NCI-H446 (cell line): ENCODE measurements at places on chromosomes 3 and 15.

DNA sequence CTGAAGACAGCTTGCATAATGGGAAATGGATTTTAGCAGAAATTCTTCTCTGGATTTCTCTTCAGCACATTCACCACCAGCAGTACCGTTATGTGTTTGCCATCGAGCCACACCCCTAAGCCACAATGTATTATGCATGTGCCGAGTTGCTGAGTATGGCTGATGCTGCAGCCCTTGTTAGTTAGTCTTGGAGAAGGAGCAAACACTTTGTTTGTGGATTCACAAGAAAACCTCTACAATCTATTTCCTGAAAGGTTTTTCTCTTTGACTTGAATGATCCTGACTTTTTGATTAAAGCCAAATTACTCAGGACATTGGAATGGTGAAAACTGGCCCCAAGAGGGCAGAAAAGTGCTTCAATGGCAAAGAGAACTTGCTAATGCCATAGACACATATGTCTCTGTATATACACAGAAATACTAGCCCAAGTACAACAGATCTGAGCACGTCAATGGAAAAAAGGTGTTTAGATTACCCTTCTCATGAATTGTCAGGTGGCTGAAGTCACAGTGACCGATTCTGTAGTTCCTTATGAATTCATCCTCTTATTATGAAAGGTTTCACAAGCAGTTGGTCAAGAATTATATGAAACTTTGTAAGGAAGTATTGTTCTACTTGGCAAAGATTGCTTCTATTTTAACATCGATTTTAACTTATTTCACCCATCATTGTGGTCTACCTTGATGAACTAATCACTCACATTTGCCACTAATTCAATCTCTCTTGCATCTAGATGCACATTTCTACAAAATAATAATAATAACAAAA is 103.0 kb downstream of the P3H2 start:
- DNase-seq, result no peak

- DNase-seq, result no peak
Measured at GRCh38 chr3:136604961-136605360, 147.2 kb downstream of the STAG1 start.

- DNase-seq, result no peak
Measured at GRCh38 chr3:4251412-4251811, 51.8 kb upstream of the SETMAR start.

GRCh38 chr15:85088300-85088699 is 106.6 kb downstream of the PDE8A start:
- no peak for DNase-seq

DNA sequence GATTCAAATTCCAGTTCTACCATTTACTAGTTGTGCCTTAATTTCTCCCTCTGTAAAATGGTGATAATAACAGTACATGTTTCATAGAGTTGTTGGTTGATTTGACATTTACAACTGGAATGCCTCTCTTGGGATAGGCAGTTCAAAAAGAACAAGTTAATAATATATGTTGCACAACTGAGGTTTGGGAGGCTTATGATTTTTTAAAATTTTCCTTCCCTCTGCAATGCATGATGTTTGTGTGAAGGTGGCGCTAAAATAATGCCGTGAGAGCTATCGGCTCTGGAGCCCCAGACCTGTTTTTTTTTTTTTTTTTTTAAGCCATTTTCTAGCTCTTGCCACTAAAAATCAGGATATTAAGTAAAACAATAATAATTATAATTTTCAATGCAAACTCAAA is 18.6 kb downstream of the DNAJB11 start:
- no peak for DNase-seq

- DNase-seq, result no peak
Measured at GRCh38 chr15:62498712-62499111, 333.6 kb upstream of the C2CD4B start.

- no peak for DNase-seq
Measured at GRCh38 chr3:102905811-102906210, 471.0 kb downstream of the ZPLD1 start.

DNA sequence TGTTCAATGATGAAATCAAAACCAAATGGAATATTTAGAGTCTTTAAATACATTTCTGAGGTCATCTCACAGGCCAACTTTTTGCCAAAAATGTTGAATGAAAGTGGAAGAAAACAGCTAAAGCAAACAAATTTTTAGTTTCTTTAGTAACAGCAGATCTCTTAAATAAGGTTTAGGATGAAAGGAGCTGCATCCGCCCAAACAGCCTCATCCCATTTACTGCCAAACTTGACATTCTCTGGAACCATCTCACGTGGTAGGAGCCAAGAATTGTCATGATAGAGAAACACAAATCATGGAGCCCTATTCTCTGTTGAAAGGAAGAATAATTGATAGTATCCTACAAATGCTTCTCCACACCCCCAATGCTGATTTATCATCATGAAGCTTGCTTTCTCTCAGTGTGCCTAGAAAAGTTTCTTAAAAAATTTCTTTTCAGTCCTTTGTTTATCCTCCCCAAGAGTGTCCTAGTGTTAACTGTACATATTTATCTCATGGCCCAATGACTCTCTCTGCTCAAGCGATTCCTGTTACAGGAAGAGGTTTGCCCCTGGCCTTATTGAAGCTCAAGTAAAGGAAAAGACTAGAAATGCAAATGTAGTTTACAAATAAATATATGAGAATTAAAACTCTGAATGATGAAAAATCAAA is 23.4 kb downstream of the SLC9A9 start:
- peak; percentile 59 for DNase-seq

DNA sequence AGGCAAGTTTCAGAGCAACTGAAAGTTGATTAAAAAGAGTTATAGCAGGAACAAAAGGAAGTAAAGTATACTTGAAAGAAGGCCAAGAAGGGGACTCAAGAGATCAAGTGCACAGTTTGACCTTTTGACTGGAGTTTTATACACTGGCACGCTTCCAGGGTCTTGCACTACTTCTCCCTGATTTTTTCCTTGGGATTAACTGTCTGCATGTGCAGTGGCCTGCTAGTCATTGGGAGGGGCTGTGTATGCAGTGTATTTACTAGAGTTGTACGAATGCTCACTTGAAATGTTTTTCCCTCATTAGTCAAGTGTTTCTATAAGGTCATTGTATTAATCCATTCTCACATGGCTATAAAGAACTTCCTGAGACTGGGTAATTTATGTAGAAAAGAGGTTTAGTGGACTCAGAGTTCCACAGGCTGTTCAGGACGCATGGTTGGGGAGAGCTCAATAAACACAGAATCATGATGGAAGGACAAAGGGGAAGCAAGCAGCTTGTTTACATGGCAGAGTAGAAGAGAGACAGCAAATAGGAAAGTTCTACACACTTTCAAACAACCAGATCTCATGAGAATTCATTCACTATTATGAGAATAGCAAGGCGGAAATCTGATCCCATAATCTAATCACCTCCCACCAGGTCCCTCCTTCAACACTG is 571.8 kb downstream of the ZPLD1 start:
- DNase-seq, result no peak

- no peak for DNase-seq
Measured at GRCh38 chr15:100981086-100981485, 61.9 kb downstream of the LRRK1 start.

DNA sequence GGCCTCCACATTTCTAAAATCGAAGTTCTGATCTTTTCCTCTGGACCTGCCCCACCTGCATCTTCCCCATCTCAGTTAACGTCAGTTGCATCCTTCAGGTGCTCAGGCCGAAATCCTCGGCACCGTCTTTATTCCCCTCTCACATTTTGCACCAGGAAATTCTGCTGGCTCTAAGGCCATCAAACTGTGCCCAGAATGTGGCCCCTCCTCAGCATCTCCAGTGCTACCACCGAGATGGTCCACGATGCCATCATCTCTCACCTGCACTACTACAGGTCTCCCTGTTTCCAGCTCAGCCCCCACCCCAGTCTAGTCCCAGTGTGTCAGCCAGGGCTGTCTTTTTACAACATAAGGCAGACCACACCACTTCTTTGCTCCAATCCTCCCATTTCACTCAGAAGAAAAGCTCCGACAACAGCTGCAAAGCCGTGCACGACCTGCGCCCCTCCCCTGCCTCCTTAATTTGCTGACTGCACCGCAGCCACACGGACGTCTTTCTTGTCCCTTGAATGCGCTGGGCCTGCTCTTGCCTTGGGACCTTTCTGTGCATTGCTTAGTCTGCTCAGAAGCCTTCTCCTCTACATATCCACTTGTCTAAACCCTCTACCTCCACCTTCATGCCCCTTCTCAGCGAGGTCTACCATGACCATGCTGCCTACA is 14.4 kb downstream of the MUC20 start:
- DNase-seq, result no peak

- DNase-seq, result no peak
Measured at GRCh38 chr3:167742338-167742737, 6.8 kb downstream of the SERPINI1 start.

GRCh38 chr3:133895208-133896001 is at the start of gene RAB6B:
TSS of gene RAB6B (minus strand) at chr3:133895882. CDS start at chr3:133895466, 416 bp downstream.
- DNase-seq, result peak; percentile 27

DNA sequence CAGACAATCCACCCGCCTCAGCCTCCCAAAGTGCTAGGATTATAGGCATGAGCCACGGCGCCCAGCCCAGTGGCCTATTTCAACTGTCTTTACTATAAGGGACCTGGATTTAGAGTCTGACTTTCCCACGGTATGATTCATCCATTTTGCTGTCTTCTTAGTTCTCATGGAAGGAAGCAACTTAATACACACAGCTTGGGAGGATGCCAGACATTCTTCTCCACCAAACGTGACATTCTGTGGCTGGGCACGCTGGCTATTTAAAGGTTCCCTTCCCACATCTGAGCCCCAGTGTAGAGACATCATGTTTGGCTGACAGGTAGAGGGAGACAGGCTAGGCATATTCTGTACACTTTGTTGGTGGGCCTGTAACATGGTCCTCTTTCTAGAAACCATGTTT is 26.2 kb downstream of the FAM43A start:
- no peak for DNase-seq

- DNase-seq, result no peak
Measured at GRCh38 chr3:45595364-45596195, 1.0 kb downstream of the LIMD1 start.

DNA sequence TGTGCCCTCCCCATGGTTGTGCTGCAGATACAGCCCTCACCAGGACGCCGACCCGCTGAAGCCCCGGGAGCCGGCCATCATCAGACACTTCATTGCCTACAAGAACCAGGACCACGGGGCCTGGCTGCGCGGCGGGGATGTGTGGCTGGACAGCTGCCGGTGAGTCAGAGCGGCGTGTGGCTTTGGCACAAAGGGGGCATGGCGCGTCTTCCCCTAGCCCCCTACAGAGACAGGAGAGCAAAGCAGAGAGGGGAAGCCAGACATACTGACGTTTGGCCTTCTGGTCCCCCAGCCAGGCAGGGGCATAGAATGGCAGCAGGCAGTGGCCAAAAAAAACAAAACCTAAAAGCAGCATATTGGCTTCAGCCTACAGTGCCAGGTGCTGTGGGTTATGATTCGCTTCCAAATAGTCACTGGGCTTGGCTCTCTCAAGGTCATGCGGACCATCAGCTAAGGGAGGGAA is 64.0 kb downstream of the MESD start:
- peak; percentile 88 for DNase-seq

GRCh38 chr15:56244811-56245576 is 1.3 kb upstream of the RFX7 start:
- DNase-seq, result peak; percentile 70

DNA sequence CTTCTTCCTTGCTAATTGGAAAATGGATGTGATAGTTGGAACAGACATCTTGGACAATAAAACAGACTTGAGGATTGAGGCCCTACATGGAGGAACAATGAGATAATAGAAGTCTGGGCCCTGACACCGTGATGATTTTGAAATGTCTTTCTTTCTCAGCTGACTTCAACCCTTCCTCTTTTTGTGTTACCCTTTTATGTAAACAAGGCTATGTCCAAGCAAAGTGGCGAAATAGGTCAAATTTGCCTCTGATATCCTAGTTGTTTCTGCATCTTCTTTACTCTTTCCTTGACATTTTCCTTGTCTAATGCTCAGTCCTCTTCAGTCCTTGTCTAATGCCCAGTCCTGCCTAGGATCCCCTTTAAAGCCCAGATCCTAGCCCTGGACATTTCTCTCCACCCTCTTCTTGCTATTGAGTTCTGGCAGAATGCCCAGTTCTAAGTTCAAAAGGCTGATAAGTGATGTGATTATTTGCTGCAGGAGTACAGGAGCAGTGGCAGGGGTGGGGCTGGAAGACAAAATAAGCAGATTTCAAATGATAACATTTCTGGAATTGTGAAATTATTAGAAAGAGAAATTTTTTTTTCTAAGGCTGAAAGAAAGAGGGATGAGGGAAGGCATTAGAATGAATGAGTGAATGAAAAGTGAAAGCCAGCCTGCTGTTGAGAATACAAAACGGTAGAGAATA is 6.5 kb upstream of the VPS8 start:
- no peak for DNase-seq

- DNase-seq, result no peak
Measured at GRCh38 chr3:21704796-21705195, 46.2 kb downstream of the ZNF385D start.

- DNase-seq, result no peak
Measured at GRCh38 chr15:57033715-57034439, 115.4 kb downstream of the TCF12 start.

DNA sequence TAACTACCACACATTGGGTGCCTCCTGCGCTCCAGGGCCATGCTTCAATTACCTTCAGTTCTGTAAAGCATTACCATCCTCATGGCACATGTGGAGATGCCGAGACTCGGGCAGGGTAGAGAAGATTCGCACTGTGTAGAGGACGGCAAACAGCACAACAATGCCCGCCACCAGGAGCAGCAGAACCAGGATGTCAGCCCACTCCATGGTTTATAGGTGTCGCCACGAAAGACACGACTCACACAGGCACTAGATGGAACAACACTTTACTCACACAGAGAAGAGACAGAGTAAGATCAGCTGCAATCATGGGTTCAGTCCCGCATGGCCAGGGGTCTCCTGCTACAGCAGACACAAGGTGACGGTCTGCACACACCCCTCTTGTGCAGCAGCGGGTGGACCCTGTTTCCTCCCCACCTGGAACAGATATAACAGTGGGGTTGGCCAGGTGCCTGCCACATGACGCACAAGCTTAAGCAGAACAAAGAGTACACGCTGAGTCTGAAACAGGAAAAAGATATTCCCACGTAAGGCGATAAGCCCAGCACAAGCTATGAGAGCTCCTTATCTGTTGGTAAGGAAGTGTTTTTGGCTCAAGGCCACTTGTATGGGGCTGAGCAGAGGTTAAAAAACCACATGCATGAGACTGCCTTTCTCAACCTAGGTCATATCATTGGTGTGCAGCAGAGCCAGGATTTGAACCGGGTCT is 2.5 kb upstream of the TBC1D21 start:
- DNase-seq, result no peak

- DNase-seq, result no peak
Measured at GRCh38 chr3:177934001-177934891, 602.0 kb upstream of the KCNMB2 start.

DNA sequence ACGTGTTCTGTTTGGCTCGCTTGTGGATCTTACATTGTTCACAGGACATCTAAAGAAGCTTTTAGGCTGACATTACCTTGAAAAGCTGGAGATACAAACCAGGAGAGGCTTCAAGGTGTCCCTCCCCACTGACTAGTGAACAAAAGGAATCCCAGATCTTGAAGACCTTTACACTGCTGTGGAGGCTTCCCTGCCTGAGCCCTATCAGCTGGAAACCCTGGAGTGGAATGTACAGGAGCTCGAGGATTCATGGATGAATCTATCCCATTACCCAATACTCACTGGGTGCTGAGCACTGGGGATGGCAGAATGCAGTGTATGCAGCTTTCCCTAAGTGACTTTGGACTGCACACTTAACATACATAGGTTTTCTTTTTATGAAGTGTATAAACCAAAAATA is 82.3 kb upstream of the MFGE8 start:
- no peak for DNase-seq

GRCh38 chr15:88512601-88513000 is 33.9 kb downstream of the DET1 start:
- no peak for DNase-seq
